ENCODE measurements at places on chromosomes 16 and 17. TPM values are rescaled to one million over a fixed set of nuclear protein-coding genes. Genes with fewer than 3 reads are reported as not detected.

FAM171A2 gene
- 3.7 TPM for total RNA-seq

SLC2A4 gene
- total RNA-seq: 0.40 TPM

LGALS9 gene
- 2.6 TPM for total RNA-seq

USP36 gene
- total RNA-seq: 51.4 TPM

CDC6 gene
- 52.5 TPM for total RNA-seq

GGT6 gene
- total RNA-seq: not detected

NOXO1 gene
- total RNA-seq: 0.37 TPM

CACNB1 gene
- 6.4 TPM for total RNA-seq

LAT gene
- 3.8 TPM for total RNA-seq

CDRT15L2 gene
- total RNA-seq: not detected

RSL1D1 gene
- 259 TPM for total RNA-seq

MT4 gene
- not detected for total RNA-seq

ASPA gene
- total RNA-seq: not detected

MT1M gene
- total RNA-seq: not detected

VEZF1 gene
- total RNA-seq: 40.8 TPM

SHBG gene
- 0.29 TPM for total RNA-seq

CLEC18A gene
- 0.25 TPM for total RNA-seq

CD300E gene
- not detected for total RNA-seq

DNAAF1 gene
- 0.26 TPM for total RNA-seq

PLLP gene
- 1.4 TPM for total RNA-seq

Measured in A549 treated with GW870086 at 1 μM for 4 hours (cell line).